ENCODE measurements at places on chromosomes 3 and 15.

- DNase-seq, result no peak
Measured at GRCh38 chr3:162601101-162601670, 1104.6 kb downstream of the OTOL1 start.

DNA sequence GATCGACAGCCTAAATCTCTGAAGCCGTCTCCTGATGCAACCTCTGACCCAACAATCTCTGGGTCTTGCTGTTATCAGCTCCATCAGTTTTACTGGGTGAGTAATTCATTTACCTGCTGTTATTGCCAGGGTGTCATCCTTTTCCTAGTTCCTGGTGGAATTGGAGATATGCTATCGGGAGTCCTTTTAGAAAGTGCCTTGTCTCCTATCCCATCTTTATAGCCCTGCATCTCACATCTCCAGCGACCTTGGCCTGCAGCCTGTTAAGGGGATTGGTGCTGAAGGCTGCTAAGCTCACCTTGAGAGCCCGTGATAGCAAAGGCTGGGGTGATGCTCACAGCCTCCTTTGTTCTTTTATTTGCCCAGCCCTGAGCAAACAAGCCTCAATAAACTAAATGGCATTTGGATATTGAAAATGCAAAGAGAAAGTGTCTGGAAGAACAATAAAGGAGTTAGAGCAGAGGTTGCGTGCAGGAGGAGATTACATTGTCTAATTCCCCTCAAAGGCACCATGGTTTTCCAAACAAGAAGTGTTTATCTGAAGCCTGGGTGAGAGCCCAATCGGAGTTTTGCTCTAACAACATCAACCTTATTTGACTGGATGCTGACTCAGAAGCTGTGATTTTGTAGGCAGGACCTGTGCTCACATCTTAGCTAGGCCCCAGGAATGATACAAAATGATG, 101.8 kb downstream of the RPLP1 start:
- peak; percentile 88 for DNase-seq

DNA sequence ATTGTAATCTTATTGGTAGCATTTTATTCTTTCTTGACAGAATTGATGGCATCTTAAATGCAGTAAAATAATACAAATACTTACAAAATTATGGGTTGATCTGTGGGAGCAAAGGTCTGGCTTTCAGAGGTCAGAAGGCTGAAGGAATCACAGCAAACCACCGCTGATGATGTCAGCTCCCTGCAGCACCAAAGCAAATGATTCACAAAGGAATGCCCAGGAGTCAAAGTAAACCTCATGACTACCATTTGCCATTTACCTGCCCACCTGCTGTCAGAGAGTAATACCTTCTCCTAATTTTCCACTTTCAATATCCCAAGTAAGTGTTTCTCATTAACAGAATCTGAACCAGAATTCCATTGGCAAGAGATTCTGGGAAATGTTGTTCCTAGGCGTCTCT, 46.1 kb downstream of the CPA3 start:
- DNase-seq, result peak; percentile 3

GRCh38 chr15:54564166-54564565, 585.9 kb downstream of the UNC13C start:
- no peak for DNase-seq

GRCh38 chr3:133849346-133849745, 43.7 kb downstream of the SRPRB start:
- DNase-seq, result no peak

- DNase-seq, result peak; percentile 65
Measured at GRCh38 chr3:63576846-63577245, 75.6 kb upstream of the SNTN start.

DNA sequence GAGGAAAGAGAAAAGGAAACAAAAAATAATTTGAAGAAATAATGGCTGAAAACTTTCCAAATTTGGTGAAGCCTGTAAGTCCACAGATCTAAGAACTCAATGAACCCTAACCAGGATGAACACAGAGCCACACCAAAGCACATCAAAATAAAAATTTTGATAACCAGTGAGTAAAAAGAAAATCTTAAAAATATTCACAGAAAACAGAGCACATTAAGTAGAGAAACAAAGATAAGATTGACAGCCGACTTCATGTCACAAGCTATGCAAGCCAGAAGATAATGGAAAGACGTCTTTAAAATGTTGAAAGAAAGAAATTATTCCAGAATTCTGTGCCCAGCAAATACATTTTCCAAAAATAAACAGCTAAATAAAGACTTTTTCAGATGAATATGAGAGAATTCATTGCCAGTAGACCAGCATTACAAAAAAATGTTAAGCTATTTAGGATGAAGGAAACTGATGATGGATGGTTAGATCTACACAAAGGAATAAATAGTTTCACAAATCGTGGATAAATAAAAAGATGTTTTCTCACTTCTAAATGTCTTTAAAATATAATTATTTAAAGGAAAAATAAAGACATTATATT, 140.2 kb upstream of the SKOR1 start:
- peak; percentile 3 for DNase-seq

- DNase-seq, result no peak
Measured at GRCh38 chr15:68618908-68619698, 40.3 kb downstream of the CORO2B start.

GRCh38 chr3:142595581-142595950, 627 bp upstream of the PLS1 start:
- peak; percentile 51 for DNase-seq

DNA sequence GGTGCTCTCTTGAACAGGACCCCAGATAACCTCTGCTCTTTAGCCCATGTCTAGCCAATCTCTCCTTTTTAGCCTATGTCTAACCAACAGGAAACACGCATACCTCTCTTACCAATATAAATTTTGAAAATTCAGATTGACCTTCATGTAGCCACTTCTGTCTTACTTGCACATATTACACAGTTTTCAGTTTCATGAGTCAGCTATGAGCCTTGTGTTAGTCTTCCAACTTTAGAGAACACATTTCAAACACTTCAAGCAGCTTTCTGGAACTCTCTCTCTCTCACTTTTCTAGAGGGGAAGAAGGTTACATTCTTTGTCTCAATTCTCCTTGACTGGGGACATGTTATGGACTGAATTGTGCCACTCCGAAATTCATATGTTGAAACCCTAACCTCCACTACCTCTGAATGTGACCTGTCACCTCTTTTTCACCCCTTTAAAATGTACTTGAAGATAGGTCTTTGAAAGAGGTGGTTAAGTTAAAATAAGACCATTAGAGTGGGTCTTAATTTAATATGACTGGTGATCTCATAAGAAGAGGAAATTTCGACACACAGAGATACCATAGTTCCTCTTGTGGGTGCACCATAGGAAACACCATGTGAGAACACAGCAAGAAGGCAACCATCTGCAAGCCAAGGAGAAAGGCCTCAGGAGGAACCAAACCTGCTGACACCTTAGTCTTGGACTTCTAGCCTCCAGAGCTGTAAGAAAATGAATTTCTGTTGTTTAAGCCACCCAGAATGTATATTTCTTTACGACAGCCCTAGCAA, 480.3 kb upstream of the ALCAM start:
- no peak for DNase-seq

DNA sequence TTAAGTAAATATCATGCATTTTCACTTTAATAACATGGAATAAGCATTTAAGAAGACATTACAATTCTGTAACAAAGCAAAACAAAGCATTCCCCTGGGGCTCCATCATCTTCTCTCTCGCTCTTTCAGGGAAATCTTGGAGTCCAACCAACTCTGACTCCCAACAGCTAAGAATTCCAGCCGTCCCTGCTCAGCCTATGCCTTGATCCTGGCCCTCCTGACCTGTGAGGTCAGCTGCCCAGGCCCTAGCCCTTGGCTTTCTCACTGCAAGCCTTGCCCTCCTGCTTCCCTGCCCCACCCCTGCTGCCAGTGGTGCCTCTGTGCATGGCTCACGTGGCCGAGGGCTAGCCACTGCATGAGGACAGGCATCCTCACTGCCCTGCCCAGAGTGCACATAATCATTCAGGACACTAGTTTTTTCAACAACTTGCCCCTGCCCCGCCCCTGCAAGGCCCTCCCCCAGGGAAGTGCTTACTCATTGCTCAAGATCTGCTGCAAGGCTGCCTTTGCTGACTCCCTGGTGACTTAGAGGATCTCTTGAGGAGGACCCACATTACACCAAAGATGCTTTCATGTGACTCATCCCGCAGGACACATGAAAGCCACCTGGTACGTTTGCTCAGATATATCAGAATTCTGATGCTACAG, 37.6 kb downstream of the MTMR10 start:
- DNase-seq, result peak; percentile 56

DNA sequence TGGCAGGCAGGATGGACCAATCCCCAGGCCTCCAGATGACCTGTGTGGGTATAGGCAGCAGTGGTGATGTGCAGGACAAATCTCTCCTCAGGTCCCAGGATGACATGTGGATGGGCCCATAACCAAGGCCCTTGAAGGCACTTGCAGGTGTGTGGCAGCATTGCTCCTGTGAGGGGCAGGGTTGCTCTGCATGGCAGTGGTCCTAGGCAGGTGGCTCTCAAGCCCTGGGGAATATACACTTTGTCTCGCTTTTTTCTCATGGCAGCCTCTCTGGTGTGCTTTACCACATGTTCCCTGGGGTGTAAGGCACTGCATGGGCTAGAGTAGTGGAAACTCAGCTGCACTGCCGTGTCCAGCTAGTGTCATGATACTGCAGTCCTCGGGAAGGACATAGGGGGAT, 503.6 kb downstream of the UNC13C start:
- DNase-seq, result no peak

DNA sequence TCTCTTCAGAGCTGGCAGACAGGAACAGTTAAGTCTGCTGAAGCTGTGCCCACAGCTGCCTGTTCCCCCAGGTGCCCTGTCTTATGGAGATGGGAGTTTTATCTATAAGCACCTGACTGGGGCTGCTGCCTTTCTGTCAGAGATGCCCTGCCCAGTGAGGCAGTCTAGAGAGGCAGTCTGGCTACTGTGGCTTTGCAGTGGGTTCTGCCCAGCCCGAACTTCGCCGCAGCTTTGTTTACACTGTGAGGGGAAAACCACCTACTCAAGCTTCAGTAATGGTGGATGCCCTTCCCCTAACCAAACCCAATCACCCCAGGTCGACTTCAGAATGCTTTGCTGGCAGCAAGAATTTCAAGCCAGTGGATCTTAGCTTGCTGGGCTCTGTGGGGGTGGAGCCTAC, 91.2 kb downstream of the SLC25A26 start:
- DNase-seq, result no peak

All from Caco-2 (cell line).